ENCODE measurements at places on chromosomes 16 and 17.

- peak; percentile 25 for DNase-seq
- H3K4me3 ChIP-seq = no peak overlapping the region
- no peaks in the 10 kb centered on the region for H3K4me1 ChIP-seq
- no peaks in the 10 kb centered on the region for H3K36me3 ChIP-seq
Measured at GRCh38 chr17:37527249-37527851, 37.7 kb downstream of the DUSP14 start.

DNA sequence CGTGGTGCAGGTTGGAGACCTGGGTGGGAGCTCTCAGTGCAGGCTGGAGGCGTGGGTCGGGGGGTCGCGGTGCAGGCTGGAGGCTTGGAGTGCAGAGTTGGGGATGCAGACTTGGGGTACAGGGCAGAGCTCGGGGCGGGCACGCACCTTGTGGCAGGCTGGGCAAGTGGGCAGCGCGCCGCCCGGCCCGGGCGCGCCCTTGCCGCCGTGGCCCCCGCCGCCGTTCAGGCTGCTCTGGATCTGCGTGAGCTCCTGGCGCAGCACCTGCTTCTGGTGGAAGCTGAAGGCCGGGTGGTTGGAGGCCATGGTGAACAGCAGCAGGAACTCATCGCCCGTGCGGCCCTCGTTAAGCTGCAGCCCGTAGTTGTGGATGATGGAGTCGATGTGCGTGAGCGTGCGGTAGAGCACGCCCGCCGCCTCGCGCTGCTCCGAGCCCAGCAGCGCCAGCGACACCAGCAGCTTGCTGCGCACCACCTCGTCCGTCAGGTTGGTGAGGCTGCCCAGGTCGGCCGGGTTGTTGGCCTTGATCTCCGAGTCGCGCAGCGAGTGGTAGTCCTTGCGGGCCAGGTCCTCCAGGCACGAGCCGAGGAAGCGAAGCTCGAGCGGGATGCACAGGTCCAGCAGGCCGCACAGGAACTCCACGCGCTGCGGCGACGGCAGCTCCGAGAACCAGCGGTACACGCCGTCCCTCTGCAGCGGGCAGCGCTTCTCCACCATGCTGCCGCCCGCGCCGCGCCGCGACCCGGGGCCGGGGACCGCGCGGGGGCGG, 1.1 kb downstream of the ZCCHC14 start:
- H3K36me3 ChIP-seq = no peaks in the 10 kb centered on the region
- H3K4me1 ChIP-seq = peaks cover 21% of the 10 kb centered on the region
- peak overlapping the region; percentile 42 for H3K4me3 ChIP-seq
- no peaks in the 10 kb centered on the region for H3K27me3 ChIP-seq

DNA sequence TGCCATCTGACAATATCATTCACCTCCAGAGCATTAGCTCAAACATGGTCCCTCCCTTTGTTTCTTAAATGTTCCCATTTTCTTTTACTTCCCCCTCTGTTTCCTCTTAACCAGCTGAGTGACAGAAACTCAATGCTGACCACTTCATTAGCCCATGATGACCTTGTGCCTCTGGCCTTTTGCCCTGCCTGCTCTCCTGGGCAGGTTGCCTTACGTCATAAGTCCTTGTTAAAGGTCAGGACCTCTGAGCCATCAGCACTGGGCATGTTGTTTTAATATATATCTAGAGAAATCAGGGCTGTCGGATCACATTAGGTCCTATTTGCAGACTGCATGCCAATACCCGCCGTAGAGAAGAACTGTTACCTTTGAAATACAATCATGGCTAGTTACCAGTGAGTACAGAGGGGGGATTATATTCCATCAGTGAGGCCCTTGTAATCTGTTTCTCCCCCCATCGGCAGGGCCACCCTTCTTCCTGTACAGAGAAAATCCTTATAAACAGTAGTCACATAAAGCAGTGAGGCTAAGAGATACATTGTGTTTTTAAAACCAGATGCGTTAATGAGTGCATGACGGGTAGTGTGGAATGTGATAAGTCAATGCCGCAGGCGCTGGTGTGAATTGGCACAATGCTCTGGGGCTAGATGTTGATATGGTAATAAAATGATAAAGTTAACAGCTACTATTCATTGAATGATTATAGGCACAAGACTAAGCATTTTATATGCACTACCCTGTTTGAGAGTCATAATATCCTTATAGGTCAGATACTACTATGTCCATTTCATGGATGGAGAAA, 94.3 kb upstream of the ZFHX3 start:
- no peak overlapping the region for H3K27ac ChIP-seq
- no peak for DNase-seq
- H3K4me3 ChIP-seq = no peak overlapping the region

GRCh38 chr16:74923766-74924460, 61.0 kb downstream of the WDR59 start:
- no peak overlapping the region for H3K27ac ChIP-seq
- peaks cover 6% of the 10 kb centered on the region for H3K36me3 ChIP-seq
- H3K27me3 ChIP-seq = no peaks in the 10 kb centered on the region
- H3K4me3 ChIP-seq = no peak overlapping the region

- H3K27me3 ChIP-seq = no peaks in the 10 kb centered on the region
- H3K27ac ChIP-seq = no peak overlapping the region
- H3K4me3 ChIP-seq = no peak overlapping the region
- no peaks in the 10 kb centered on the region for H3K4me1 ChIP-seq
- H3K36me3 ChIP-seq = no peaks in the 10 kb centered on the region
Measured at GRCh38 chr16:87264634-87265033, 52.6 kb downstream of the C16orf95 start.

DNA sequence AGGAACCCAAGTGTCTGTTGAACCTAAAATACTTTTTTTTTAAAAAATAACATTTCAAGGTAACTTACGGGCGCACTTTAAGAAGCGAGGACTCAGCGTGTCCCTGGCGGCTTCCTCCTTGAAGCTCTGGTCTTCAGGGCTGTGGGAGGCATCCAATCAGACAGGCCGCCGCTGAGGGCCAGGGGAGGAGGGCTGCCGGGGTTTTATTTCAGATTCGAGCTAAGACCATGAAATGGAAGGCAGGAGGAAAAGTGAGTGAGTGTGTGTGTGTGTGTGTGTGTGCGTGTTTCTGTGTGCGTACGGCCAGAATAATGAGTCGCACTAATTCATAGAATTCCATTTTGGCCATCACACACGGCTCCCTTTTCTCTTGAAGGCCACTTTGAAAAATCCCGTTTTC, 41.1 kb downstream of the C16orf78 start:
- H3K4me1 ChIP-seq = no peaks in the 10 kb centered on the region
- H3K27ac ChIP-seq = no peak overlapping the region
- no peaks in the 10 kb centered on the region for H3K36me3 ChIP-seq

DNA sequence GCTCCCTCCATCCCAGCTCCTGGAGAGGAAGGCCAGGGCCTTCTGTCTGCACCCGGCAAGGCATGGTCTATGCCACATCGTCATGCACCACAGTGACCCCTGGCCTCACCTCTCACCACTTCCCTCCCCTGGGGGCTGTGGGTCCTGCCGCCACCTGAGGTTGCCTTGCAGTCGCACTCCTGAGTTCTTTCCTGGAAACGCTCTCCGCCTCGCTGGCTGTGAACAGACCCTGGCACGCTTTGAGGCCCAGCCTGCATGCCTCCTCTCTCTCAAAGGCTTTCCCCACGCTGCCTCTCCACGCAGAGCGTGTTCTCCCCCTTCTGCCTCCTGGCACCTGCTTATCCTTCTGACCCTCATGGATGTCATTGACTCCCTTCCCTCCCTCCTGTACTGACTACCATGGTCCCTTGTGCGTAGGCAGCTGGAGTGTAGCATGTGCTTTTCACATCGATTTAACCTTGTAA, 45.4 kb downstream of the SEC14L1 start:
- no peaks in the 10 kb centered on the region for H3K4me1 ChIP-seq
- H3K27ac ChIP-seq = no peak overlapping the region
- no peak overlapping the region for H3K4me3 ChIP-seq
- DNase-seq = no peak
- no peaks in the 10 kb centered on the region for H3K36me3 ChIP-seq

- no peaks in the 10 kb centered on the region for H3K36me3 ChIP-seq
- H3K4me3 ChIP-seq = no peak overlapping the region
- H3K27ac ChIP-seq = no peak overlapping the region
- no peak for DNase-seq
- no peaks in the 10 kb centered on the region for H3K27me3 ChIP-seq
Measured at GRCh38 chr16:77917971-77918370, 104.4 kb upstream of the CLEC3A start.

DNA sequence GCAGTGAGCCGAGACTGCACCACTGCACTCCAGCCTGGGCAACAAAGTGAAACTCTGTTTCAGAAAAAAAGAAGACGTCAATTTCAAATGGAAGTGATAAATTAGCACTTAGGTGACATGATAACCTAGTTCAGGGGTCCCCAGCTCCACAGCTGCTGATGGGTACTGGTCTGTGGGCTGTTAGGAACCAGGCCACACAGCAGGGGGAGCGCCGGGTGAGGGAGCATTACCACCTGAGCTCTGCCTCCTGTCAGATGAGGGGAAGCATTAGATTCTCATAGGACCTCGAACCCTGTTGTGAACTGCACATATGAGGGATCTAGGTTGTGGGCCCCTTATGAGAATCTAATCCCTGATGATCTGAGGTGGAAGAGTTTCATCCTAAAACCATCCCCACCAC, 253.0 kb downstream of the FOXL1 start:
- H3K4me1 ChIP-seq = no peaks in the 10 kb centered on the region
- H3K27ac ChIP-seq = no peak overlapping the region
- H3K27me3 ChIP-seq = no peaks in the 10 kb centered on the region
- no peak overlapping the region for H3K4me3 ChIP-seq

DNA sequence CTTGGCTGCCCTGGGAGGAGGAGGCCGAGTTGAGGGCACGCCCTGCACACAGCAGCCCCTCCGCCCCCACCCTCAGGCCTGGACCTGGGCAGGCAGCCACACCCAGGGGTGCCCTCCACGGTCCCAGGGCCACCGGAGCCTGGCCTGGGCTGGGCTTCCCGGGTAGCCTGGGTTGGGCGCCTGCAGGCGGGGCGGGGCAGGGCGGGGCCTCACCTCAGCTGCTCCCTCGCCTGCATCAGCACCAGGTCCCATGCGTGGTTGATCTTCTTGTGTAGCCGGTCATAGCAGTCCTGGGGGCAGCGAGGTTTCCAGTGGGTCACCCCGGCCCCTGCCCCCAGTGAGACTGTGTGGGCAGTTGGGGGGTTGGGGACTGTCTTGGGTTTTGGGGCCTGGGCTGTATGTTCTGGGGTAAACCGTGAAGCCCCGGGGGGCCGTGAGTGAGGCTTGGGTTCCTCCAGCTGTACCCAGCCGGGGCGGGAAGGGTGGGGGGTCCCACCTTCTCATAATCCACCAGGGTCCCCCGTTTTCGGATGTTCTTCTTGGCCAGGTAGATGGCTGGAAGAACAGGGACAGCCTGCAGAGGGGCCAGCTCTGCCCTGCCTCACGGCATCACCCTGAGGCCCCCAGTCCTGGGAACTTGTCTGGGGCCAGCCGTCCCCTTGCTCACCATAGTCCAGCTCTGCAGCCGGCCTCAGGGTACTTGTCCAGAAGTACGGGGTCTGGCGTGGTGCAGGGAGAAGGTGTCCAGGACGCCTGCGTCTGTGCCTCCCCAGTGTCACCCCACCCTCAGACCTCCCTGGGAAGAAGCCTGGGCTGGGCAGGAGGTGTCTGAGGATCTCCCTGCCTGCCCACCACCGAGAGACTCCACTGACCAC, 2.0 kb downstream of the RGS11 start:
- peaks cover 7% of the 10 kb centered on the region for H3K27me3 ChIP-seq
- H3K4me1 ChIP-seq = peaks cover 3% of the 10 kb centered on the region
- peak; percentile 80 for DNase-seq
- no peak overlapping the region for H3K27ac ChIP-seq
- H3K4me3 ChIP-seq = no peak overlapping the region

DNA sequence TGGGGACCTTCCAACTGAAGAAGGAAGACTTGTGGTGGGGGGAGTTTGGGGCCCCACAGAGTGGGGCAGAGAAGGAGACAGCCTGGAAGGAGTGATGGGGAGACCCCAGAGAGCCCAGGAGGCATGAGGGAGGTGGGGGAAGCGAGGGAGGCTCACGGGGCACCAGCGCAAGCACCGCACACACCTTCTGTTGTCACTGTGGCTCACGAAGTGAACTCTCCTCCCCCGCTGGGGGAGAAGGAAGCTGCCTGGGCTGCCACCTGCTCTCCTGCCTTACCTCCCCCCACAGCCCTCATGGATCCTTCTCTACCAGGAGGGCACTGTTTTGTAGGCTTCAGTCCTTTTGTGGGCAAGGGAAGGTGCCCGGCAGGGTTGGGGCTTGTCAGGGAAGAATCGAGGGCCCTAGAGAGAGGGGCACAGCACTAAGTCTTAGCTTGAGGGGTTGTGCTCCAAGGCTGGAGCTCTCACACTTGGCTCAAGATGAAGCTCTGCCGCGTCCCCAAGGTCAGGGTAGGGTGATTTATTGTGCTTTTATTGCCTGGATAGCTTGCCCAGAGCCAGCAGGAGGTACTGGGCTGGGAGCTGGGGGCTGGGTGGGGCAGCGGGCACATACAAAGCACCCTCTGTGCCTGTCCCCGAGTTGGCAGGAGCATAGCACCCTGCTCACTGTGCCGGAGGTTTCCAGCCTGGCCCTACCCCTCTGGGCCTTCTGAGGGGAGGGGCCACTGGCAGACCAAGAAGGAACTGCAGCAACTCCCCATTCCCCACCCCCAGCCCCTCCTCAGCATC, 4.6 kb upstream of the STARD3 start:
- H3K36me3 ChIP-seq = no peaks in the 10 kb centered on the region
- peaks cover 4% of the 10 kb centered on the region for H3K27me3 ChIP-seq
- H3K27ac ChIP-seq = peak overlapping the region; percentile 89
- peak overlapping the region; percentile 5 for H3K4me3 ChIP-seq
- DNase-seq = peak; percentile 96
- H3K4me1 ChIP-seq = peaks cover 19% of the 10 kb centered on the region

DNA sequence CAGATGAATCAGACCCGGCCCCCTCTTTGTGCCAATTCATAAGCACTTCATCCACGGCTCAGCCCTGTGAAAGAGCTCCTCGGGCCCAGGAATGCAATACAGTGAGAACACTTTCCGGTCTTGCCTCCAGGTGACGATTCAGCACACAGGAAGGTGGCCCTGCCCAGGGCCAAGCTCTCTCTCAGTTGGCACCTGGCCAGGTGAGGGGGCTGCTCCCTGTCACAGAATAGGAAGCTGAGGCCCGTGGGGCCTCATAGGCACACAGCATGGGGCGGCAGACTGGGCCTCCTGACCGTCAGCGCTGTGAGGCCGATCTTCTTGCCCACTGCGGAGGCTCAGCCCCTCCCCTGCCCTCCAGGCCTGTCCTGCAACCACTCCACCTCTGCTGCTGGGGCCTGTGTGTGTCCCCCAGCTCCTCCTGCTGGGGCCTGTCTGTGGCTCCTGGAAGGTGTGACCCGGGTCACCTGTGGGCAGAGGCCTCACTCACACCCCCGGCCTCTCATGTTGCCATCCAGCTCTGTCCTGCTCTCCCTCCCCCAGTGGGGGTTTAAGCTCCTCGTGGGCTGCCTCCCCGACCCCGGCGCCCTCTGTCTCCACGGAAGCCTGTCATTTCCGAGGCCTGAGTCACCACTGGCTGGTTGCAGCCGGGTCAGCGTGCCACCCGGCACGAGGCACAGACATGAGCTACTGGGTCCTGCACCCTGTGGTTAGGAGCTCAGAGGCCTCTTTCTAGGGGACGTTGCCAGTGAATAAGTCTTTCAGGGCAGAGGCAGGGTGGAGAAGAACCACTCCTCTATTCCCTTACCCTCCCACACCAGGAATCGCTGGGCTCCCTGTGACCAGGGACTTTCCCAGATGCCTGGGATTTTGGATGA, 114.4 kb downstream of the SEC14L1 start:
- H3K36me3 ChIP-seq = no peaks in the 10 kb centered on the region
- H3K4me3 ChIP-seq = no peak overlapping the region
- no peaks in the 10 kb centered on the region for H3K4me1 ChIP-seq
- no peak for DNase-seq
- no peak overlapping the region for H3K27ac ChIP-seq

All from colonic mucosa (tissue), 4 donors.